ENCODE measurements at places on chromosomes 5 and 9.
A peak's percentile ranks its signal among the peaks of the same experiment; 100 is the strongest.

GRCh38 chr9:95182854-95183563, 134.5 kb downstream of the FANCC start:
- no peak for DNase-seq

DNA sequence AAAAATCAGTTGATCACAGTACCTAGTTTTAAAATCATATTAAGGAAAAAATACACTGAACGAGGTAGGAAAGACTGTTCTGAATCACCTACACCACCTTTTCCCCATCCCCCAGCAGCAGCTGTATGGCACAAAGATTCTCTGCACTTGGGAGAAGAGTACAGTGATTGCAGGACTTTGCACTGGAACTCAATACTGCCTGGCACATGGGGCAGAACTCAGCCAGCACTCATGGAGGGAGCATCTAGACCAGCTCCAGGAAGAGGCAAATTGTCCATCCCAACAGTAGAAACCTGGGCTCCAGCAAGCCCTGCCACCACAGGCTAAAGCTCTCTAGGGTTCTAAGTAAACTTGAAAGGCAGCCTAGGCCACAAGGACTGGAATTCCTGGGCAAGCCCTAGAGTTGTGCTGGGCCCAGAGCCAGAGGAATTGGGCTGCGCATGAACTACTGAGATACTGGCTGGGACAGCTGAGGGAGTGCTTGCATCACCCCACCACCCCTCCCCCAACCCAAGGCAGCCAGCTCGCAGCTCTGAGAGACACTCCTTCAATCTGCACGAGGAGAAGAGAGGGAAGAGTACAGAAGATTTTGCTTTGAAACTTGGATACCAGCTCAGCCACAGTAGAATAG, 654.4 kb upstream of the CDH6 start:
- DNase-seq: no peak

GRCh38 chr5:166341740-166342337, 1949.6 kb upstream of the WWC1 start:
- no peak for DNase-seq

DNA sequence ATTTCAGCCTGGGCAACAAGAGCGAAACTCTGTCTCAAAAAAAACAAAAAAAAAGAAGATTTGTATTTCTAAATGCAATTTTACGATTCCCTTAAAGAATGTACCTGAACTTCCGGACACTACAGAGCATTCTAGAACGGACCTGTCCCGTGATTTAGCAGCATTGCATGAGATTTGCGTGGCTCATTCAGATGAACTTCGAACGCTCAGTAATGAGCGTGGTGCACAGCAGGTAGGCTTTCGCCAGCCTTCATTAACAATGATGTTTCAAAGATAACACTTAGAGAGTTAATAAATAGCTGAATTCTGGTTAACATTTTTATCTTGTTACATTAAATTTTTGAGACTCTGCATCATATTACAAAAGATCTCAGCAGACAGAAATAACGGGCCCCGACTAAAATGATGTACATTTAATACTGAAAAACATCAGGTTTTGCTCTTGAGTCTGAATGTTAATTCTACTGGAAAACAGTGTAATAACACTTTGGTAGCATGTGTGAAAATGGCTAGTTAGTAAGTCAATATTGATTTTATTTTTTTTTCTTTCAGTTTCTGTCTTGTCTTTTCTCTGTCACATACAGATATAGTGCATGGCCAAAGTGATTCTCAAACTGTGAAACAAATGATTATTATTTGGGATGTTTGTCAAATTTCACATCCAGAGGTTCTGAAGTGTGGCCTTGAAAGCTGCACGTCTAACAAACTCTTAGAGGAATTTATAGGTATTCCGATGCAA, 23.3 kb downstream of the CCNH start:
- DNase-seq: no peak

DNA sequence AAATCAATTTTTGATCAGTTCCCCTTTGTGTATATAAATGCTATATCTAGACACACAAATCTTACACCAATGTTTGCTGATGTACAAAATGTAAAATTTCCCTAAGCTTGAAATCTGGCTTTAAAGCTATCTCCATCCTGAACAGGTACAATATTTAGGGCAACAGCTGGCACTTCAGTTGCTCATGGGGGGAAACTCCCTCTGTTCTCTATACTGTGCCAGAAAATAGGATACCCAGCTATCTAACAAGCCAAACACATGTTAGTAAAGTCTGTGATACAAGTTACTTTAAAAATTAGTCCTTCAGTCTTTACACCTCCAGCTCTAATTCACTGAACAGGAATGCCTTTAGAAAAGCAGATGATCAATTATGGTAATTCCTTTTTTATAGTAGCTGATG, 191.8 kb downstream of the SLF1 start:
- no peak for DNase-seq

- no peak for DNase-seq
Observed at GRCh38 chr5:59296317-59297264, 596.9 kb downstream of the PDE4D start.

GRCh38 chr5:98200726-98201541, 572.5 kb upstream of the RGMB start:
- no peak for DNase-seq

DNA sequence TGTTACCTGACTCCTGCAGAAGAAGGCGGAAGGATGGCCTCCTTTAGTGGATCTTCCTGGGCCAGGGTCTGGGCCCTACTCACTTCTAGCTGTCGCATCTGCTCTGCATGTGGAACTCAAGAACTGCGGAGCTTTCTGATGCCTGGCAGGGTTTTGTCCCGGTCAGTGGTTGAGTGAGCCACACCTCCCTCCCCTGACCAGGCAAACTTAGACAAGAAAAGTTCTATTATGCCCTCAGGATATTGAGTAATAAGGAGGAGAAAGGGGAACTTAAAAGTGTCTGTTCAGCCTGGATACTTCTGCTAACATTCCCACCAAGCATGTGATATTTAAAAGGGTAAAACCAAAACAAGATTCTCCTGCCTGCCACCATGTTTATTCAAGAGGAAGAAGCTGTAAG, at the start of gene FYB1:
Gene FYB1 (minus strand): TSS at position 127 of the 400 bp plus-strand sequence. CDS start 16,603 bp downstream, outside the sequence.
- no peak for DNase-seq

GRCh38 chr9:2560180-2560579, 61.4 kb upstream of the VLDLR start:
- no peak for DNase-seq

DNA sequence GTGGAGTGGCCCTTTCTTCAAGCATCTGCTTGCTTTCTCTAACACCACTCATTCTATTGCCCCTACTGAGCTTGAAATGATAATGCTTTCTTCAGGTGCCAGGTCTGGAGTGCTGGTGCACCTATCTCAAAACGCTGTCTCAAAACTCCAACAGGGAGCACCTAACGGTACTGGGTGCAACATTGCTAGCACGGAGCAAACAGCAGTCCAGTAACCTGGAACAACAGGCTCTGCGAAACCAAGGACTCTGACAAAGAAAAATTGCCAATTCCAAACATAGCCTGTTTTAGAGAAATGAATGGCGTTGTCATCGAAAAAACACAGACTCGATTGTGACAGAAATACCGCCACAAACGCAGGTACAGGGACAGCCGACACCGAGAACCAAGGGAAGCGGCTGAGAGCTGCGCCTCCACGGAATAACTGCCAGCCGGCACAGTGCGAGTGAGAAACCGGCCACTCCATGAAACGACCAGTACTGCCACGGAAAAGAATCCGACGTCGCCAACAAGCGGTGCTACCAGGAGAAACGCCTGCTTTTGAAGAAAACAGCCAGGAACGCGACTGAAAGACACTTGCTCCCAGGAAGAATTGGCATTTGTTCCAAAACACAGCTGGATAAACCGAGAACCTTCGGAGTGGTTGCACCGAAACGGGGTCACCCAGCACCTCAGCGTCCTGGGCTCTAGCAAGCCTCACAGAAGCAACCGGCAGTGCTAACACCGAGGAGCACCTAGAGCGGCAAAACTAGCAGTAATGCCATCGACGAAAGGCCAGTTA, 3.1 kb downstream of the ANXA2R start:
- DNase-seq: no peak

DNA sequence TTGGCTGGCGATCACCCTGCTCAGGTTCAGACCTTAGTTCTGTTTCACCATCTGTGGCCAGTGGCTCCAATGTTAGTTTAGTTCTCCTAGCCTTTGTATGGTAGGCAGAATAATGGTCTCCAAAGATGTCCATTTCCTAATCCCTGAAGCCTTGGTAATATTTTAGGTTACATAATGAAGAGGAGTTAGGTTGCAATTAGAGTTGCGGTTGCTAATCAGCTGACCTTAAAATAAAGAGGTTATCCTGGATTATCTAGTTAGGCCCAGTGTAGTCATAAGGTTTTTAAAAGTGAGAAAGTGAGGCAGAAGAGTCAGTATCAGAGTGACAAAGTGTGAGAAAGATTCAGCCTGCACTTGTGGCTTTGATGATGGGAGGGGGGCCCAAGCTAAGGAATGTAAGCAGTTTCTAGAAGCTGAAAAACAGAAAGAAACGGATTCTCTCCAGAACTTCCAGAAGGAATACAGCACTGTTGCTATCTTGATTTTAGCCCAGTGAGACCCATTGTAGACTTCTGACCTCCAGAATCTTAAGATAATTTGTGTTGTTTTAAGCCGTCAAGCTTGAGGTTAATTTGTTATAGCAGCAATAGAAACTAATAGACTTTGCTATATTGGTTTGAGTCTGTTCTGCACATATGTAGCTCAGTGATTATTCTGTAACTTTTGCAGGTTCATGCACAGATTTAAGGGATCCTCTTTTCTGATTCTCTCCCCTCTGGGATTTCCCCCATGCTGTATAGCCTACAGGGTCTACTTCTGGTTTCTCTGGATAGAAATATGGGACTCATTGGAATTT, 21.6 kb downstream of the LNPEP start:
- DNase-seq: peak; percentile 21

- DNase-seq: no peak
Observed at GRCh38 chr5:56818450-56819037, 3.2 kb downstream of the MAP3K1 start.

GRCh38 chr9:69617006-69617405, 55.2 kb downstream of the APBA1 start:
- DNase-seq: no peak

GRCh38 chr5:121833617-121834016, 18.1 kb upstream of the FTMT start:
- no peak for DNase-seq

- DNase-seq: no peak
Observed at GRCh38 chr5:138805096-138805495, 51.9 kb downstream of the CTNNA1 start.

GRCh38 chr9:93171261-93171990, 12.5 kb upstream of the WNK2 start:
- no peak for DNase-seq

DNA sequence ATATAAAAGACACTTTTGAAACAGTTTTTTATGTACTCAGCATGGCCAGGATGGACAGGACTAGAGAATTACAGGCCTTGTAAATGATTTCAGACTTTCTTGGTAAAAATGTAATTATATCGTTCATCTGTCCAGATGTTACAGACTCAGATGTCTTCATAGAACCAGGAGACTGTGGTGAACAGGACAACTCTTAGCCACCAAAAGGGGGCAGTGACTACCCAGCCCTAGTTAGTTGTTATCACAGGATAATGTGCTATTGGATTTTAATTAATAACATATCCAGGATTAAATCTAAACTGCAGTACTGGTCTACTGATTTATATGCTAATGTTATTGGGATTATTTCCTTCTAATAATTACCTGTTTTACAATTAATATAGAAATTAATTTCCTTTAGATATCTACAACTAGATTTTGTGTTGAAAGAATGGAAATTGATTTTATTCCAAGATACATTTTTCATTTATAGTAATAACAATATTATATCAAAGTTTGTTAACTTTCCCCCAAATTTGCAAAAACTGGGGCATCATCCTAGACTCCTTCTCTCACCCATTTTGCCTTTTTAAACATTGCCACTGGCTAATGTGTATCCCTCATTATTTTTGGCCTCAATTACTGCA, 99.4 kb downstream of the MTREX start:
- DNase-seq: no peak

GRCh38 chr5:6273090-6273735, 105.1 kb downstream of the MED10 start:
- DNase-seq: no peak

DNA sequence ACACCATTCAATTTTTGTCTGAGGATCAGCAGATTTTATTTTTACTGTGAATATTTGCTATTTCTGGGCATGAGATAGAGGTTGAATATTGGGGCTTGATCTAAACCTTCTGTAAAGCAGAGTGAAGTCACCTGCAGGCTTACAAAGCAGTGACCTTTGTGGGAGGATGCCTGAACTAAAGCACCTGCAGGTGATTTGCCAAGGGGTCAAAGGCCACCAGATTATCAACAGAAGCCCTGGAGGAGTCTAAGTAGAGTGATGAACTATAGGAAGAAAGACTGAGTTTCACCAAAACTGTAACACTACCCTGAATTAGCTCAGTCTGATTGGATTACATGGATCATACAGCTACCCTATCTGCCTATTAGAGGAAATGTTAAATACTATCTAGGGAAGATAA, 144.3 kb upstream of the PRLR start:
- no peak for DNase-seq

DNA sequence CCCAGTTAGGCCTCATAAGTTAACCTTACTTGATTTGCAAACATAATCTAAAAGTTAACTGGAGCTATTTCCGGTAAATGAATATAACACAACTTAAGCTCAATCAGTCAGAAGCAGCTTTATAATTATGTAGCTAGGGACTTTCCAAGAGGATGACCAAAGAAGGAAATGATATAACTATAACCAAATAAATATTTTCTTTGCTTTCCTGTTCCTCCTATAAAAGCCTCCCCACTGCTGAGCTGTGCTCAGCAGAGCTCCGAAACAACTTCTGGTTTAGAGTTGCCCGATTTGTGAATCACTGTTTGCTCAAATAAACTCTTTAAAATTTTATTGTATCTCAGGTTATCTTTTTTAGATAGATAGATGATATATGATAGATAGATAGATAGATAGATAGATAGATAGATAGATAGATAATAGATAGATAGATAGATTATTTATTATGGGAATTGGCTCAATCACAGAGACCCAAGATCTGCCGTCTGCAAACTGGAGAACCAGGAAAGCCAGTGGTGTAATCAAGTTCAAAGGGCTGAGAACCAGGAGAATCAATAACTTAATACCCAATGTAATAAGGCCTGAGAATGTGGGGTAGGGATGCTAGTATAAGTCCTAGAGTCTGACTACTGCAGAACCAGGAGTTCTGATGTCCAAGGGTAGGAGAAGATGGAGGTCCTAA, 19.3 kb upstream of the TMEM161B start:
- no peak for DNase-seq

DNA sequence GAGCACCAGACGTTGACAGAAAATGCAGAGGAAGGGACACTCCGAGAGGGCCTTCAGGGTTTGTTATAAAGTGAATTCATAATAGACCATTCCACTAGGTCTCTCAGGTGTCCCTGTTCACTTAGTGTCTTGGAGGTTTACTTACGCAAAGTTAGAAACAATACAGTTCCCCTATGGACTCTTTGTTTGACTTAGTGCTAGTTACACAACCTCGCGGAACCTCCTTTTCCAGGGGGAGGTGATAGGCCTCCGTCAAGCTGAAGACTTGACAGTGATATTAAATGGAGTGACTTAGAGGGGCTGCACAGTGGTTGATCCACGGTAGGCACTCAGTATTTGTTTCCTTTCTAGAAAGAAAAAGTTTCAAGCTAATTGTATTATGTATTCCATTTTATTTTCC, 1.3 kb downstream of the CCT5 start:
- no peak for DNase-seq

Measured in stimulated activated CD8-positive, alpha-beta memory T cell treated with anti-CD3 and anti-CD28 coated beads, Interleukin-7, amount 100 ng/mL, for 48 hours (primary cell).